ENCODE measurements at places on chromosomes 12 and 14.

DNA sequence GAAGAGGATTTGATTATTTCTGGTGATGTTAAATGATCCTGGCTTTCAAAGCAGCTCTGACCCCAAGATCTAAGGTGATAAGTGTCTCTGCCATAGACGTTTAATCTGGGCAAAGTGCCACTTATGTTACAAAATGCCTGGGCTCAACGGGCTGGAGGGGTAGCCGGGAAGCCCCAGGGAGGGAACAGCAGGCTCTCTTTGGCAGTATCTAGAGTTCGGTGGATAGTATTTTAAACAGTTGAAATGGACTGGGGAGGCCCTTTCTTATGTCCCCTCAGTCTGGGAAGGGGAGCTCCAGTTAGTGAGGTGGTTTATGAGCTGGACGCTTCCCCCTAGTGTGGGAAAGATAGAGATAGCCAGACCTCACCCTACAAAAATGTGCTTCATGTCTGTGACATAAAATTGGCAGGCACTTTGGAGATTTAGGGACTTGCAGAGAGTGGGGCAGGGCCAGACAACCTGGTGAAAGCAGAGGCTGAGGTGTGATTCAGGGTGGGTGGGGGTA, 5.5 kb upstream of the HOXC11 start:
- no peak for DNase-seq

DNA sequence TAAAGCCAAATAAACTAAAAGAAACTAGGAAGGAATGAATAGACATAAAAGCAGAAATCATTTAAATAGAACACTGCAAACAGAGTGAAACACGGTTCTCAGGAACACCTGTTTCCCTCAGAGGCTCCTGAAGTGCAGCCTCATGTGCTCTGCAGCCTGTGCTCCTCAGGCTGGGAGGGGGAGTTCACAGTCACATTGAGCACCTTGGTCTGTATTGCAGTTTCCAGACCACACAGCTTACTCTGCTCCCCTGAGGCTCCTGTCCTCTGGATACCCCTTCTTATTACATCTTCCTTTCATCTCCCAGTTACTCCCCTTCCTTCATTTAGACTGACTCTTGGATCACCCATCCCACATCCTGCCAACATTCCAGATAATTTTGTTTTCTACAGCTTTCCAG, 49.7 kb upstream of the DCD start:
- DNase-seq, result no peak

GRCh38 chr14:66638689-66639088, 130.7 kb downstream of the GPHN start:
- DNase-seq, result no peak

DNA sequence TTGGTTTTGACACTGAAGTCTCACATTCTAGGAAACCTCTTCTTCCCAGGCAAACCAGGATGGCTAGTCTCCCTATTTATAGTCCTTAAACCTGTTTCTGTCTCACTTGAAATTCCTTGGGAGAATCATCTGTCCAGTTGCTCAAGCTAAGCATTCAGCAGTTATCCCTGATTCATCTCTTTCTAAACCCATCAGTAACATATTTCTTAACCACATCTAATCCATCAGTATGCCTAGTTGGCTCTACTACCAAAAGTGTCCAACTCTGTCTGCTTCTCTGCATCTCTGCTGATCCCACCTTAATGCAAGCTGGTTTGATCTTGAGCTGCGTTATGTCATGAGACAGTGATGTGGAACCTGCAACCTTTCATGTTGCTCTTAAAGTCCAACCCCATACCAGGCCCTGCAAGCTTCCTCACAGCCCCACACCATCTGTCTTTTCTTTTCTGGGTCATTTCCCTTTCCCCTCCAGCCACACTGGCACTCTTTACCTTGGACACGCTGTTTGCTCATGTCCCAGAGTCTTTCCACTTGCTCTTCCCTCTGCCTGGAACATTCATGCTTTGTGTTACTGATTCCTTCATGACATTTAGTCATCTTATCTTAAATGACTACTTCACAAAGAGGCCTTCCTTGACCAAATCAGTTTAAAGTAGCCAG, 380.8 kb upstream of the RGS6 start:
- DNase-seq, result peak; percentile 32

GRCh38 chr12:12916135-12916944, 25.0 kb downstream of the GPRC5A start:
- peak; percentile 75 for DNase-seq

Measured in fibroblast of the conjunctiva (primary cell).